Progenitor cell of endocrine pancreas (in vitro differentiated cells): ENCODE measurements at places on chromosomes 5 and 9.

DNA sequence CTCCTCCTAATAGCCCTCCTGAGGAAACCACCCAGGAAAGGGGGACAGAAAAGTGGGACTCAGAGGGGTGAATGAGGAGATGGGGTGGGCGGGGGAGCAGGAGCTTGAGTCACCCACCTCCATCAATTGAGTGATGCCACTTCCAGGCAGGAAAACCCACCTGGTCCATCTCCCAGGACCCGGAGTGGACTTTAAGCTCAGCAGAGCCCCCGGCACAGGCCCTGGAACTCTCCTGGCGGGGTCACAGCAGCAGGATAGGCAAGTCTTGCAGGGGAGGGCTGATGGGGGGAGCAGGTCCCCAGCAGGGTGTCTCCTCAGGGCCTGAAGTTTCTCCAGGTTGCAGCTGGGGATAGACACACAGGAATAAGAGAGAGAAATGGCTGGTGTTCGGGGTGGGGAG is 40.8 kb downstream of the LHX2 start:
- H3K36me3 ChIP-seq = no peaks in the 10 kb centered on the region
- H3K27ac ChIP-seq = no peak overlapping the region
- peaks cover 41% of the 10 kb centered on the region for H3K27me3 ChIP-seq
- DNase-seq = no peak

DNA sequence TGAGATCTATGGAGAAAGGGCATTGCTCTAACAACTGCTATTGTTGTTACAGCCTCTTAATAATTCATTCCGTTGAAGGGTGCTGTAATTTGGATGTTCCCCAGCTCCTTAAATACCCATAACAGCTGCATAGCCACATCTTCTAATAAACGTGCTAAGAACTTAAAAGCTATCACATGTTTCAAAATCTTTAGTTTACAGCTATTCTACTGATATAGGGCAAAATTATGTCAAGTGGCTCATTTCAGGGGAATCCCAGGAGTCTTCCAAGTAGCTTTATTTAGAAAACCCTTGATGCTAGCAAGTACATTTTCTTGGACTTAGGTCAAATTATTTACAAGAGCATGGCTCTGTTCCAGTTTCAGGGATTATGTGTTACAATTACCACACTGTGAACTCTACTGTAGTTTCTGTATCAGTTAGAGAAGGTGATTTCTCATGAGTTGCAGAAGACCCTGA is 990.4 kb upstream of the ACO1 start:
- no peaks in the 10 kb centered on the region for H3K27me3 ChIP-seq
- H3K4me1 ChIP-seq = peaks cover 7% of the 10 kb centered on the region
- H3K4me3 ChIP-seq = no peak overlapping the region
- no peak overlapping the region for H3K27ac ChIP-seq
- no peaks in the 10 kb centered on the region for H3K36me3 ChIP-seq

GRCh38 chr5:96259151-96259772 is 173.8 kb downstream of the PCSK1 start:
- H3K36me3 ChIP-seq = no peaks in the 10 kb centered on the region
- H3K4me3 ChIP-seq = no peak overlapping the region
- peaks cover 18% of the 10 kb centered on the region for H3K4me1 ChIP-seq

DNA sequence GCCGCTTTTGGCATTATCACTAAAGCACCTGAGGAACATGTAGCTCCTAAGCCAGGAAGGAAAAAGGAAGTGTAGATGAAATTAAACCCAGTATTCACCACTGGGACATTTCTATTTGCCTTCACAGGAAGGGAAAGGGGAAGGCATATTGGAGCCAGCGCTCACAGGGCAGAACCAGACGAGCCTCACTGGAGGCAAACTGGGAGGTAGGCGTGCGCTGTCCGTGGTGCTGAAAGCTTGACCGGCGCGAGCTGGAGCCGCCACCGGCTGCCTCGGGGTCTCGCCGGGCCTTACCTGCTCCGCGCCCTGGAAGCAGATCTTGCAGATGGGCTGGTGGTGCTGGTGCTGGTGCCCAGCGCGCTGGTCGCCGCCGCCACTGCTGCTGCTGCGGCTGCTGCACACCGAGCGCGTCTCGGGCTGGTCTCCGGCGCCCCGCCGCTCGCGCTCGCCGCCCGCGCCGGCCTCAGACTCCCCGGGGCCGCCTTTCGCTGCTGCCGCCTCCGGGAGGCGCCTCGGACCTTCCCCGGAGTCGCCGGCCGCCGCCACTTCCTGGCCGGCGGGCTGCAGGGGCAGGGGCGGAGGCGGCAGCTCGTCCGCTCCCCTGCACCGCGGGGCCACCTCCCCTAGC is 732 bp downstream of the MARCHF11 start:
- no peaks in the 10 kb centered on the region for H3K36me3 ChIP-seq
- peaks cover 41% of the 10 kb centered on the region for H3K27me3 ChIP-seq
- peak overlapping the region; percentile 58 for H3K4me3 ChIP-seq
- H3K27ac ChIP-seq = peak overlapping the region; percentile 11

- peaks cover 16% of the 10 kb centered on the region for H3K27me3 ChIP-seq
- no peaks in the 10 kb centered on the region for H3K36me3 ChIP-seq
- no peak overlapping the region for H3K27ac ChIP-seq
- no peak overlapping the region for H3K4me3 ChIP-seq
- peaks cover 4% of the 10 kb centered on the region for H3K4me1 ChIP-seq
- no peak for DNase-seq
Observed at GRCh38 chr5:88879724-88880123, 3.3 kb downstream of the MEF2C start.

DNA sequence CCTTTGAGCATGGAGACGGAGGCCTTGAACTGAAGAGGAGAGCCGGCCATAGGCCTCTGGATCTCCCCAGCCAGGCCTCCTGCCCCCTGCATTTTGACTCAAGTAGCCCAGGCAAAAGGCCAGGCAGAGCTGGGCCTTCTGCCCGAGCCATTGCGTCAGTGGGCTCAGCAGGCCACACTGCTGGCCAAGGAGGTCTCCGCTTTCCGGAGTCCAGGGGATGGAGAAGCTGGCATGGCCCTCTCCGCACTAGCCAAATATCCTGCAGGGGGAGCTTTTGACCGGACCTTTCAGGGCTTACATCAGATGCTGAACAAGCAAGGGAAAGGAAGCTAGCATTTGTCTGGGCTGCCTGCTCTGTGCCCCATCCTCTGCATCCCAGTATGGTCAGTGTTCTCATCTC is 386.8 kb downstream of the TRIM36 start:
- H3K4me3 ChIP-seq = no peak overlapping the region
- no peaks in the 10 kb centered on the region for H3K36me3 ChIP-seq
- no peak for DNase-seq
- no peaks in the 10 kb centered on the region for H3K27me3 ChIP-seq
- H3K4me1 ChIP-seq = peaks cover 3% of the 10 kb centered on the region

GRCh38 chr5:151694035-151694485 is 7.3 kb upstream of the SPARC start:
- H3K27me3 ChIP-seq = peaks cover 21% of the 10 kb centered on the region
- no peak overlapping the region for H3K27ac ChIP-seq
- H3K4me3 ChIP-seq = no peak overlapping the region
- no peak for DNase-seq
- H3K4me1 ChIP-seq = peaks cover 12% of the 10 kb centered on the region
- no peaks in the 10 kb centered on the region for H3K36me3 ChIP-seq

DNA sequence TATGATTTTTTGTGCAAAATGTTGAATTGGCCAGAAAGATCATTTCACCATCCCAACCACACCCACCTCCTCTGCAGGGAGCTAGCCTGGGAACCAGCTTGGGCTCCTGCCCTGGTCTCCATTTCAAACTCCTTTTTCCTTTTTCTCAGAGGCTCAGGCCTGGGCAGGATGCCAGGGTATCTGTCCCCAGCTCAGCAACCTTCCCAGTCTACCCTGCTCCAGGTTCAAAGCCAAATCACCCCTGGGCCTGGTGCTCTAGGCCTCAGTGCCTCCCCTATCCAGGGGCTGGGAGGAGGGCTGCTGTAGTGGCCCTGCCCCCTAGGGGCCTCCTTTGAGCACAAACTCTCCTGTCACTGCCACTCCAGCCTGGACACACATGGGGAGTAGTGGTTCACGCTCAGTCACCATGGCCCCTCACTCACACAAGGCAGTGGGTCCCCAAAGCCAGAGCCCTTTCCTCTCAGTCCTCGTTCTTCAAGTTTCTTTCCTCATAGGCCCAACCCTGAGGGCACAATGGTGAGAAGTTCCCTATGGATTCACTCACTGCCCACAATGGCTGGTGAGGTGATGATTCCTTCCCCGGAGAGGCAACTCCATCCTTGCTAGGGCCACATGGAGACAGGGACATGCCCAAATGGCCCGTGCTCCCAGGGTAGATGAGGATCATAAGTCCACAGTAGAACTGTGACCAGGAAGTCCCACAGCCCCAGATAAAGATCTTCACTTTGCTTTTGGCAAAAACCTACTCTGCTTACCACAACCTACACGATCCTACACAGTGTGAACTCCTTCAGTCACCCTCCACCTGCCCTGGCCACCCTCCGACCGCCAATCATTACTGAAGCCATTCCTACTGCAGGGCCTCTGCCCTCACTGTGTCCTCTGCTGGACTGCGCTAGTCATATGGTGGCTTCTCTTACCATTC is 1.6 kb upstream of the ST6GALNAC4 start:
- no peaks in the 10 kb centered on the region for H3K4me1 ChIP-seq
- no peak for DNase-seq
- no peak overlapping the region for H3K4me3 ChIP-seq
- no peaks in the 10 kb centered on the region for H3K36me3 ChIP-seq

DNA sequence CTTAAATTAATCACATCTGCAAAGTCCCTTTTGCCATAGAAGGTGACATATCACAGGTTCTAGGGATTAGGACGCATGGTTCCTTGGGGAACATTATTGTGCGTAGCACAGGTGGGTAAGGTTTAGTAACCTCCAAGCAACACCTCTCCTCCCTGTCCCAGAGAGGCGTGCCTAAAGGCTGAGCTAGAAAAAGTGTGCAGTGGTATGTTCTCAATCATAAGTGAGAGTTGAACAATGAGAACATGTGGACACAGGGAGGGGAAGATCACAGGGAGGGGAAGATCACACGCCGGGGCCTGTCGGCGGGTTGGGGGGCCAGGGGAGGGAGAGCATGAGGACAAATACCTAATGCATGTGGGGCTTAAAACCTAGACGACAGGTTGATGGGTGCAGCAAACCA is 14.9 kb downstream of the DAB2IP start:
- DNase-seq = no peak
- H3K4me1 ChIP-seq = peaks cover 5% of the 10 kb centered on the region
- H3K4me3 ChIP-seq = no peak overlapping the region
- peaks cover 14% of the 10 kb centered on the region for H3K36me3 ChIP-seq
- no peaks in the 10 kb centered on the region for H3K27me3 ChIP-seq

DNA sequence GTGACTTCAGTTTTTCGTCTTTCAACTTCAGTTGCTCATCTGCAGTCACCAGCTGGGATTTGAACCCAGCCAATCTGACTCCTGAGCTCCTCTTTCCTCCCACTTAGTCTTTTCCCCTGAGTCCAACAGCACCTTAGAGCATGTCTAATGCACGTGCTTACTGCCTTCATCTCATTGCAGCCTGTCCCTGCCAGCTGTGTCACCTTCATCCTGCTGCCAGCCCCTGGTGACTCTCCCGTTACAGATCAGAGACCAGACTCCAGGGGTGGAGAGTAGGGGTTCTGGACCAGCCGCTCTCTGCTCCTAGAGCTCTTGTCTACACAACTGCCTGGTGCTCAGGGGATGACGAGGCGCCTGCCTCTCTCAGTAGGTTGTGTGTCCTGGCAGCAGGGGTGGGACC is 132.9 kb upstream of the LMX1B start:
- H3K27me3 ChIP-seq = no peaks in the 10 kb centered on the region
- peaks cover 9% of the 10 kb centered on the region for H3K36me3 ChIP-seq
- peak overlapping the region; percentile 3 for H3K27ac ChIP-seq
- H3K4me3 ChIP-seq = no peak overlapping the region
- H3K4me1 ChIP-seq = no peaks in the 10 kb centered on the region

- no peak overlapping the region for H3K4me3 ChIP-seq
- peaks cover 3% of the 10 kb centered on the region for H3K4me1 ChIP-seq
Observed at GRCh38 chr9:74322661-74323314, 174.3 kb upstream of the RORB start.

DNA sequence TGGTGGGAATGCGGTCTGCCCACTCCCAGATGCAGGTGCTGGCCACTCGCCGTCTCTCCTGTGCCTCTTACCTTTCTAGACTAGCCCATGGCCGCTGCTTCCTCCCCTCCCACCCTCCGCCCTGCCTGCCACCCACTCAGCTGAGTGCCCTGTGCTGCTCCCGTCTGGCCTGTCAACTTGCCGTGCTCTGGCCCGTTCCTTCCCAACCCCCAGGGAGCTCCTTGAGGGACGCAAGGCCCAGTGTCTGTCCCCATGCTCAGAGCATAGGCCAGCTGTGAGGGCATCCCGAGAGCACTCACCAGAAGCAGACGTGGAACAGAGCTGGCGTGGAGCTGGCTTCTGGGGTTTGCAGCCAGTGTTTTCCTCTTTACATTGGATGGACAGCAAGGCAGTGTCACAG is 20.2 kb downstream of the HNRNPH1 start:
- no peak overlapping the region for H3K27ac ChIP-seq
- no peaks in the 10 kb centered on the region for H3K4me1 ChIP-seq
- no peaks in the 10 kb centered on the region for H3K27me3 ChIP-seq
- no peak overlapping the region for H3K4me3 ChIP-seq
- DNase-seq = no peak
- peaks cover 15% of the 10 kb centered on the region for H3K36me3 ChIP-seq

GRCh38 chr9:135850737-135851136 is 56.6 kb downstream of the CAMSAP1 start:
- H3K4me3 ChIP-seq = no peak overlapping the region
- H3K27ac ChIP-seq = peak overlapping the region; percentile 85
- peaks cover 16% of the 10 kb centered on the region for H3K4me1 ChIP-seq

- no peaks in the 10 kb centered on the region for H3K4me1 ChIP-seq
- H3K27me3 ChIP-seq = no peaks in the 10 kb centered on the region
- DNase-seq = no peak
Observed at GRCh38 chr9:135763716-135764446, 61.9 kb downstream of the KCNT1 start.

DNA sequence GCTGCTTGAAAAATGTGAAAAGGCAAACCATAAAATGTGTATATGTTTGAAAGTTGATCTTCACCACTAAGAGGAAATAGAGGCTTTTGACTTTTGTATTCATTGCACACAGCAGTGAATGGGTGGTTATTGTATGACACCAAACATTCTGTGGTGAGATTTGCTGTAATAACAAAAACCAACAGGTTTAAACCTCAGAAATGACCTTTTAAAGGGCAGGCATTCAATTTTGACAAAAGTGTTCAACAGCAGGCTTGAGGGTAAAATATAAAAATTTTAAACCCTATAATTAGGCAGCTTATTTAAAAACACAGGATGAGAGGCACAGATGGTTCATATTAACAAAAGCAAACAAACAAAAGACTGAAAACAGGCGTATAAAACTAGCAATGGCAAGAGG is 128.1 kb upstream of the NUDT12 start:
- no peak overlapping the region for H3K27ac ChIP-seq
- no peak overlapping the region for H3K4me3 ChIP-seq
- H3K4me1 ChIP-seq = no peaks in the 10 kb centered on the region
- no peak for DNase-seq

- H3K27me3 ChIP-seq = no peaks in the 10 kb centered on the region
- no peak for DNase-seq
- peaks cover 3% of the 10 kb centered on the region for H3K36me3 ChIP-seq
- peaks cover 33% of the 10 kb centered on the region for H3K4me1 ChIP-seq
- no peak overlapping the region for H3K4me3 ChIP-seq
Observed at GRCh38 chr5:39448506-39449128, 23.8 kb upstream of the DAB2 start.
